ENCODE measurements at places on chromosomes 11 and 22. TPM values are rescaled to one million over a fixed set of nuclear protein-coding genes. Genes with fewer than 3 reads are reported as not detected.
A peak's percentile ranks its signal among the peaks of the same experiment; 100 is the strongest.

- H3K4me1 ChIP-seq, result no peaks in the 10 kb centered on the region
- H3K27ac ChIP-seq, result no peak overlapping the region
- no peaks in the 10 kb centered on the region for H3K36me3 ChIP-seq
- H3K27me3 ChIP-seq, result no peaks in the 10 kb centered on the region
- no peak for DNase-seq
These were observed 102.4 kb upstream of the THY1 start for GRCh38 chr11:119525180-119525866.

GRCh38 chr22:38699784-38700183, 959 bp downstream of the JOSD1 start:
- no peaks in the 10 kb centered on the region for H3K36me3 ChIP-seq
- H3K4me3 ChIP-seq, result peak overlapping the region; percentile 81
- H3K27me3 ChIP-seq, result no peaks in the 10 kb centered on the region
- peaks cover 20% of the 10 kb centered on the region for H3K4me1 ChIP-seq
- peak overlapping the region; percentile 98 for H3K27ac ChIP-seq

KIF18A gene
- 0.35 TPM for total RNA-seq

DNA sequence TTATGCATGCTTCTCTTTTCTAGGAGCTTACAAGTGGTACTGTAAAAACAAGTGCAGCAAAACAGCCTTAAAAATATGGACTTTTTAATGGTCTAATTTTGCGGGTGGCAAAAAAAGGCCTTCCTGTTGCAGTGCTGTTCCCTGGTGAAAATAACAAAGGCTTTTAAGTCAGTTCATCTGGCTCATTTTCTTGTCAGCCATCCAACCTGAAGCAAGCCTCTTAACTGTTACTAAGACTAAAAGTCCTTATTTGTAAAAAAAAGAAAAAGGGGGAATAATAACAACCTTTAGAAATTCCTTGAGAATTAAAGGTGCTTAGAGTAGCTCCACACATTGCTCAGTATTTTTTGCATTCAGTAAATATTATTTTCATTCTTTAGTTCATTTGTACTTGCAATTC, 200.5 kb upstream of the CHORDC1 start:
- no peaks in the 10 kb centered on the region for H3K27me3 ChIP-seq
- no peak overlapping the region for H3K4me3 ChIP-seq
- DNase-seq, result no peak
- no peaks in the 10 kb centered on the region for H3K4me1 ChIP-seq
- no peaks in the 10 kb centered on the region for H3K36me3 ChIP-seq

TP53I11 gene
- total RNA-seq, result 3.5 TPM

DNA sequence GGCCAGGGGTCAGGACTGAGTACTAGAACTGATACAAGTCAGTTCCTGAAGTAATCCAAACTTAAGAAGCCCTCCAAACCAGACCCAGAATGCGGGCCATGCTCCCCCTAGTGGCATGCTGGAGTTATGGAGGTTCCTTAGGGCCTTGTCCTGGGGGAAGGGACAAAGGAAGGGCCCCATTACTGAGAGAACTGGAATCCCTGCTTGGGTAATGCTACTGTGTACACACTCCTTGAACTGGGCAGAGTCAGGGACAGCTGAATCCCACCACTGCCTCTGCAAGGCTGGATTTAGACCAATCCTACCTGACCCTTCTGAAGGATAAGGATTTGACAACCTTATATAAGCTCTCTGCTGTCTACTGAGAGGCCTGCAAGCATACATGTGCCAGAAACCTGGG, 97.3 kb upstream of the AKIP1 start:
- no peaks in the 10 kb centered on the region for H3K27me3 ChIP-seq
- H3K36me3 ChIP-seq, result no peaks in the 10 kb centered on the region
- H3K4me1 ChIP-seq, result peaks cover 44% of the 10 kb centered on the region
- DNase-seq, result peak; percentile 68
- H3K4me3 ChIP-seq, result no peak overlapping the region

GRCh38 chr11:46305295-46305694, 27.8 kb downstream of the CREB3L1 start:
- no peaks in the 10 kb centered on the region for H3K4me1 ChIP-seq
- H3K36me3 ChIP-seq, result no peaks in the 10 kb centered on the region
- no peak for DNase-seq
- H3K27me3 ChIP-seq, result no peaks in the 10 kb centered on the region
- H3K4me3 ChIP-seq, result no peak overlapping the region
- no peak overlapping the region for H3K27ac ChIP-seq

OR56A1 gene
- not detected for total RNA-seq

- DNase-seq, result peak; percentile 85
- peak within 1 kb of the TSS; percentile 59 for H3K4me3 ChIP-seq
- H3K4me1 ChIP-seq, result peaks cover 43% of the 10 kb centered on the region
- no peaks in the 10 kb centered on the region for H3K27me3 ChIP-seq
These were observed at the start of gene RAB38 for GRCh38 chr11:88174709-88175568. RAB38 (minus strand) TSS chr11:88175443; CDS start chr11:88175384, 59 bp downstream.

VSIG10L2 gene
- total RNA-seq, result not detected

- no peak overlapping the region for H3K27ac ChIP-seq
- H3K36me3 ChIP-seq, result no peaks in the 10 kb centered on the region
- no peak for DNase-seq
- no peak overlapping the region for H3K4me3 ChIP-seq
- no peaks in the 10 kb centered on the region for H3K27me3 ChIP-seq
These were observed 157.4 kb downstream of the TEAD1 start for GRCh38 chr11:12831471-12832202.

DNA sequence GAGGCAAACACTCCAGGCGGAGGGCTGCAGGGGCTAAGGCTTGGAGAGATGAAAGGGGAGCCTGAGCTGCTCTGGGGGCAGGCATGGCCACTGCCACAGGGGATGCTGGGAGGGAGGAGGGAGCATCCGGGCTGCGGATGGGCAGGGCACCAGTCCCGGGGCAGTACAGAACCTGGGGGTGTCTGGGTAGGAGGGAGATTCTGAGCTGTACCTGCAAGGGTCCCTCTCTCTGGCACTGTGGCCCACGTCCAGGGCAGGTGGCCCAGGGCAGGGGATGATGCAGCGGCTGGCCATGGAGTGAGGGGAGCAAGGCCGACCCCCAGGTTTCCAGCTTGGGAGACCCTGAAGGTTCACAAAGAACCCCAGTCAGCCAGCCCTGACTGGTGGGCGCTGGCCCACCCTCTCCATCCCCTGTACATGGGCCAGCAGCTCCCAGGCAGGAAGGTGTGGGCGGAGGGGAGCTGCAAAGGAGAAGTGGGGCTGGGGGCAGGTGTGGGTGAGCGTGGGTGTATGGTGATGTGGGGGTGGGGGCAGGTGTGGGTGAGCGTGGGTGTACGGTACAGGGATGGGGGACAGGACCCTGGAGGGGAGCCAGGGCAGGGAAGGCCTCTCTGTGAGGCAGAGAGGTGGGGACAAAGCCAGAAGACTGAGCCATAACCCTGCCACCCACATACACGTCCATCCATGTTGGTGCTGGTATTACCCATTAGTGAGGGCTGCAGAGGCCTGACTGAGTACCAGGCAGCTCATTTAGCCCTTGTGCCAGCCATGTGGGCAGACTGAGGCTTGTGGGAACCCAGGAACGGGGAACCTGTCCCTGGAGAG, 2.2 kb upstream of the TNFRSF13C start:
- H3K27me3 ChIP-seq, result no peaks in the 10 kb centered on the region
- H3K27ac ChIP-seq, result no peak overlapping the region
- no peak overlapping the region for H3K4me3 ChIP-seq

DNA sequence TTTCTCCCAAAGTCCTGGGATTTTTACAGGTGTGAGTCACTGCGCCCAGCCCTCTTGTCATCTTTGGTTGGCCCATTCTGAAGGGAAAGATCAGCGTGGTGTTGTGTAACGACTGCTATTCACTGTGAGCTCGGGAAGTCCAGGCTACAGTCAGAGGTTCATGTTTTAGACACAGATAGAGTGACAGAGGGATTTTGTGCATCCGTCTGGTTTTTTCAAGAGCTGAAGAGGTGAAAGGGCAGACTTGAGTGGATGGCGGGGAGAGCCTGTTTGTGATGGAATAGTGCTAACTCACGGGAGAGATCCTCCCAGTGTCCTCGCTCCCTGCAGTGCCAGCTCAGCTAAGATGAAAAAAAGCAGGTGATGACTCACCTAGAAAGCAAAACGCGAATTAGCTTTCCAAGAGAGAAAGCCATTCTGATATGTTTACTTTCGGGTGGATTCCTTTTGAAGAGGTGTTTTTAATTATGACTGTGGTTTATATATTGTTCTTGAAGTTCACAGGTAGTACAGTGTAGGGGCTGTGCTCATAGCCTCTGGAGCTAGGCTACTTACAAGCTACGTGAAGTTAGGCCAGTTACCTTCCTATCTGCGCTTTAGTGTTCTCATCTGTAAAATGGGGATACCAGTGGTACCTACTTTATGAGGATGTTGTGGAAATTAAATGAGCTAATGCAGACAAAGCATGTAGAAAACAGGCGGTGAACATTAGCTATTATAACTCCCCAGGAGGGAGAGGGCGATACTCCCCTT, 67.2 kb downstream of the C11orf91 start:
- no peaks in the 10 kb centered on the region for H3K36me3 ChIP-seq
- no peak overlapping the region for H3K27ac ChIP-seq
- H3K4me3 ChIP-seq, result no peak overlapping the region

DNA sequence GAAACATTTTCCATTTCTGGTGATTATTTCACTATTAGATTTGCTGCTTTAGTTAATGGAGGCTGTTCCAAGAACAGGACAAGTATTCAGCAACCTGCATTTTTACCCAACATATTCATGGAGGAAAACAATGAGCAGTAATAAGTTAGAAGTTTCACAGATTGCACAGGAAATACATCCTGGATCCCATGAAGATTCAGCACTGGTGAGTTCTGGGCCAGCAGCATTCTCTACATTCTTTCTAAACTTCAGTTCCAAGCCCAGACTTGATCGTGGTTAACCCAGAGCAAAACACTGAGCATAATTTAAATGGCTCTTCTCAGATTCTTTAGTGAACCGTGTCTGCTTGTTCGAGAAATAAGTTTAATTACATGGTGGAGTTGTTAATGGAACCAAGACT, 3.8 kb downstream of the FJX1 start:
- DNase-seq, result no peak
- H3K4me3 ChIP-seq, result no peak overlapping the region
- no peaks in the 10 kb centered on the region for H3K27me3 ChIP-seq
- H3K36me3 ChIP-seq, result no peaks in the 10 kb centered on the region
- peaks cover 25% of the 10 kb centered on the region for H3K4me1 ChIP-seq

ACTN3 gene
- total RNA-seq, result 0.26 TPM

DNA sequence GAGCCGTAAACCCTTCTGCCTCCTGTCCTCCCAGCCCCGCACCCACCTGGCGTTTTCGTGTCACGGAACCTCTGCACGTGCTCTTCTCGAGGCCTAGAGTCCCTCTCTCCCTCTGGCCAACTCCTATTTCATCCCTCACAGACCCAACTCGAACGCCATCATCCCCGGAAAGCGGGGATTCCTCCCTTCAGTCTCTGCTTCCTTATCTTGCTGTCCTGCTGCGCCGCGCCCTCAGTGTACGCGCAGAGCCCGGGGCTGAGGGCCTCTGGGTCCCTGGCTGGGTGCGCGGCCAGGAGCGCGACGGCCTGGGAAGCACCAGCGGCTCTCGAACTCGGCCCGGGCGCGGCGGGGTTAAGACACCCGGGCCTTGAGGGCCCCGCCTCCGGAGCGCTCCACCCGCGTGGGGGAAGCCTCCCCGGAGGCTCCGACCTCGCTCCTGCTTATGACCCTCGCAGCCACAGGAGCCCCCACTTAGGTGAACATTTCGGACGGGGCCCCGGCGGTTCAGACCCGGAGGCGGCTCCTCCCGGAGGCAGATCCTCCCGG, 398 bp upstream of the ATG16L2 start:
- DNase-seq, result no peak
- peaks cover 39% of the 10 kb centered on the region for H3K4me1 ChIP-seq
- H3K27ac ChIP-seq, result peak overlapping the region; percentile 87

SCGB1C1 gene
- not detected for total RNA-seq

NXPE4 gene
- not detected for total RNA-seq

DNA sequence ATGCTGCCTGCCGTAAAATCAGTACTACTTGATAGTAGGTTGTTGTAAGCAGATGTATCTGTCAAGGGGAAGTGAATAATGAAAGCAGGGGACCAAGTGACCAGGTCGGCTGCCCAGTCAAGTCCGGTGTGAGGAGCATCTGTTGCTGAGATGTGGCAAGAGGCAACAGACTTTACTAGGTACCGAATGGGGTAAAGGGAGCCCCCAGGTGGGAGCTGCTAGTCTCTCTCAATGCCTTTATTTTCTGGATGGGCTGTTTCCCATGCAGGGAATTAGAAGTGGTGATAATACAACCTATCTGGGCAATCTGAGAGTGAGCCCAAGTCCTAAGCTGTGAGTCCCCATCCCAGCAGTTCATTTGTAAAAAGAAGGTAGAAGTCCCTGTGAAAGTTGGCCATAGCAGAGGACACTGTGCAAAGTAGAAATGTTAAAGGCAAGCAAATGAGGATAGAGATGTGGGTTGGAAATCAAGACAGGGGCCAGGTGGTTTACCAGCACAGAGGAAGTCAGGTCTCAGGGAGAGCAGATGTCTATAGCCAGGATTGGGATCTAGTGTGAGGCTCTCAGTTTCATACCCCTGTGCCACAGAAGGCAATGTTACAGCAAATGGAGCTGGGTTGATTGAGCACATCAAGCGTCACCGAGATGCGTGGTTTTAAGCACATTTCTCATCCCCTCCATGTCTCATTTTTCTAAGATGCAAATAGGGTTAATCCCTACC, 90.7 kb upstream of the RAG2 start:
- no peaks in the 10 kb centered on the region for H3K36me3 ChIP-seq
- no peaks in the 10 kb centered on the region for H3K4me1 ChIP-seq
- no peak for DNase-seq

DNA sequence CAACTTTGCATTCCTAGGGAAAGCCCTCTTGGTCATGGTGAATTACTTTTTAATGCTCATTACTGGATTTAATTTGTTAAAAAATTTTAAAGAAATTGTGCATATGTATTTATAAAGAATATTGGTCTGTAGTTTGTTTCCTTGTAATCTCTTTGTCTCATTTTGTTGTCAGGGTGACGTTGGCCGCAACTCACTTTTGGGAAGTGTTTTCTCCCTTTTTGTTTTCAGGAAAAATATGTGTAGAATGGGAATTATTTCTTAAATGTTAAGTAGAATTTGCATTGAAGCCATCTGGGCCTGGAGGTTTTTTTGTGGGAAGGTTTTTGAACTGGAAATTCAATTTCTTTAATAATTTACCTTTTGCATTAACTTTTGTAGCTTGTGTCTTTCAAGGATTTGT, 149.1 kb downstream of the UVRAG start:
- no peak for DNase-seq
- no peak overlapping the region for H3K4me3 ChIP-seq
- H3K36me3 ChIP-seq, result no peaks in the 10 kb centered on the region
- H3K27me3 ChIP-seq, result no peaks in the 10 kb centered on the region
- H3K4me1 ChIP-seq, result peaks cover 7% of the 10 kb centered on the region
- no peak overlapping the region for H3K27ac ChIP-seq

DNA sequence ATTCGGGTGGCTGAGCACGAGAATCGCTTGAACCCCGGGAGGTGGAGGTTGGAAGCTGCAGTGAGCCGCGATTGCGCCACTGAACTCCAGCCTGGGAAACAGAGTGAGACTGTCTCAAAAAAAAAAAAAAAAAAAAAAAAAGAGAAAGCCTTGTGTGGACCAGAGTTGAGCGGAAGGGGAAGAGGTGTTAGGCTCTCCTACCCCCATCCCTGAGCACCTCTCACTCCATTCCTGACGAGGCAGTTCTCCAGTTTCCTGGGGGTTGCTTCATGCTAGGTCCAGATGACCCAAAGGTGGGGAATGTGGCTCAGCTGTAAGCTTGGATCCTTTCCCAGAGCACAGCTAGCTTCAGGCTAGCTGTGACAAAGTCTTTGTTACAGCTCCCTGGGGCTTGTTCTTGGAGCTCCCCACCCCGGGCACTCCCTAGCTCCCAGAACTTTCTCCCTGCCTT, 8.8 kb upstream of the DNAL4 start:
- no peak overlapping the region for H3K27ac ChIP-seq
- H3K27me3 ChIP-seq, result no peaks in the 10 kb centered on the region
- DNase-seq, result peak; percentile 85
- H3K4me1 ChIP-seq, result no peaks in the 10 kb centered on the region
- no peaks in the 10 kb centered on the region for H3K36me3 ChIP-seq

Measured in adrenal gland (tissue), 19 donors.